ENCODE measurements at places on chromosomes 7 and 10. TPM values are rescaled to one million over a fixed set of nuclear protein-coding genes. Genes with fewer than 3 reads are reported as not detected.

The CDK14 gene
- total RNA-seq: 0.42 TPM

The EN2 gene
- not detected for total RNA-seq

- no peak for DNase-seq
Observed at GRCh38 chr10:74437822-74438221, 286.8 kb downstream of the ADK start.

- no peak for DNase-seq
Observed at GRCh38 chr7:81209059-81209458, 290.2 kb upstream of the SEMA3C start.

DNA sequence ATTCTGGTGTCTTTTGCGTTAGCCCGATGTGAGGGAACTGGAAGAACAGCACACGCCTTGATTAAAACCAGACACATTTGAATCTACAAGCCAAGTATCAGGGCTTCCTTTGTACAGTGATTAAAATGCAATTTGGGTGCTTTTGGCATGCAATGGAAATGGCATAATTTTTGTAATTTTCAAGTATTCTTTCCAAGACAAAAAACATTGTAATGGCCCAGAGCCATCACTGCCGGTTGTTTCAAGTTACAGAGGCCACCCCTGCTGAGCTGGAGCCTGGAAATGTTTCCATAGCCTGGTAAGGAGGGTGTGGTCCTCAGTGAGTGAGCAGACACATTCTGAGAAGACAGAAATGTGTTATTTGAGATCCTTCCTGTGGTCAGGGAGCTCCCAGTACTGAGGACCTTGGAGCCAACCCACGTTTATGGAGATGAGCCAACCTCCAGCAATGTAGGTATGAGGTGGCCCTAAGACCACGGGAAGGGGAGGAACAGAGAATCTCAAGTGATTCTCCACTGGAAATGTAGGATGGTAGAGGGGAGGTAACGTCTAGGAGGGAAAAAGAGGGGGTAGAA is 20.9 kb downstream of the TEX36 start:
- DNase-seq: no peak

The SLC16A12 gene
- total RNA-seq: not detected

DNA sequence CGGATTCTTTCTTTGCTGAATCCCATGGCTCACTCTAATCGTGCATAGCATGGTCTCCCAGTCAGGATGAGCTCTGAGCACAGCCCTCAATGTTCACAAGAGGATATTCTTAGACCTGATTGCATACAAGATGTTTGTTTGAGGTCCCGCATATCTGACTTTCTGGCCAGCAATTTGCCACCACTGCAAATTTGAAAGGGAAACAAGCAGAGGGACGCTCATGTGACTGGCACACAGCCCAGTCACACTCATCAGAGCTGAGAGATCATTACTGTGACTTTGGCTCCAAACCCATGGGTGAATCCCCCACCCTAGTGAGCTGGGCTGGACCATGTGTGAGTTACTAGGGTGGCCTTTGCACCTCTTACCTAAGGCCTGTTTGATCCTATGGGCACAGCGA is 9.9 kb downstream of the TAS2R41 start:
- DNase-seq: no peak
